RWPE2 (cell line): ENCODE measurements at places on chromosomes 11 and 22.

GRCh38 chr22:19715188-19715930 is 1.1 kb downstream of the SEPTIN5 start:
- no peaks in the 10 kb centered on the region for H3K27me3 ChIP-seq
- H3K36me3 ChIP-seq: no peaks in the 10 kb centered on the region
- H3K27ac ChIP-seq: no peak overlapping the region
- H3K4me1 ChIP-seq: no peaks in the 10 kb centered on the region
- DNase-seq: no peak

- peaks cover 13% of the 10 kb centered on the region; the same call in 1 of the 2 replicates for H3K36me3 ChIP-seq
- H3K27ac ChIP-seq: no peak overlapping the region
- no peak for DNase-seq
- H3K4me1 ChIP-seq: no peaks in the 10 kb centered on the region
These were observed 291.8 kb downstream of the SBF2 start for GRCh38 chr11:10002221-10002620.

DNA sequence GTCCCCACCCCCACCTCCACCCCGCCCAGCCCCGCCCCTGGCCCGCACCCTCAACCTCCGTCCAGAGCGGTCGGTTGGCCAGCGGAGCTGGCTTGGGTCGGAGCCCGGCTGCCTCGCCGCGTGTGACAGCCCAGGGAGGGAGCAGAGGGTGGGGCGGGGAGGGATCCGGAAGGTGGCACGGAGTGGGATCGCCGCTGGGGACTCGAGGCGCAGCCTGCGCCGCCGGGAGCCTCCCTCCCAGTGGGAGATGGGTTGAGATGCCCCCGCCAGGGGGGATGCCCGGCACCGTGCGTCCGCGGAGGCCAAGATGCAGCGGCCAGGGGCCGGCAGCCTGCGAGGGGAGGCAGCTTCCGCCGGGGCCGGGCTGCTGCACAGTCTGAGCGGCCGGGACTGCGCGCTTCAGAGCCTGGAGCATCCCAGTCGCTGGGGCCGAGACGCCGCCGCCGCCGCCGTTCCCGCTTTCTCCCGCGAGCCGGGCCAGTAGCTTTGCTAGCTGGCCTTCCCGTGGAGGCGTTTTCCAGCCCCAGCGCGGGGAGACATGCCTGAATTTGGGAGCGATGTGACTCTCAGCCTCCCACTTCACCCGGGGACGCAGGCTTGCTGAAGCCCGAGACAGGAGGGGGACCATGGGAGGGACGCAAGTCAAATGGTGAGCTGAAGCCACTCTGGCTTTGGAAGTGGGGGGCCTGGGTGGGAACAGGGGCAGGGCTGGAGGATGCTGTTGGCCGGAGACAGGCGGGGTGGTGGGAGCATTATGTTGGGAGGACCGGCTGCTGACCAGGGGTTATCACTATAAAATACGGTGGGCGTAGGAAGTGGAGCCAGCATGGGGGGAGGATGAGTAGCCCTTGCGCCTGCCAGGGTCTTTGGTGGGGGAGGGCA is 40.2 kb downstream of the DIXDC1 start:
- H3K4me3 ChIP-seq: peak overlapping the region; percentile 47
- no peaks in the 10 kb centered on the region for H3K27me3 ChIP-seq
- peak overlapping the region; percentile 45 for H3K27ac ChIP-seq
- peaks cover 10% of the 10 kb centered on the region for H3K4me1 ChIP-seq
- no peak for DNase-seq

- H3K4me1 ChIP-seq: peaks cover 18% of the 10 kb centered on the region
- H3K27ac ChIP-seq: peak overlapping the region; percentile 0
- no peak for DNase-seq
- no peak overlapping the region for H3K4me3 ChIP-seq
These were observed 52.5 kb downstream of the NECTIN1 start for GRCh38 chr11:119676461-119677020.

DNA sequence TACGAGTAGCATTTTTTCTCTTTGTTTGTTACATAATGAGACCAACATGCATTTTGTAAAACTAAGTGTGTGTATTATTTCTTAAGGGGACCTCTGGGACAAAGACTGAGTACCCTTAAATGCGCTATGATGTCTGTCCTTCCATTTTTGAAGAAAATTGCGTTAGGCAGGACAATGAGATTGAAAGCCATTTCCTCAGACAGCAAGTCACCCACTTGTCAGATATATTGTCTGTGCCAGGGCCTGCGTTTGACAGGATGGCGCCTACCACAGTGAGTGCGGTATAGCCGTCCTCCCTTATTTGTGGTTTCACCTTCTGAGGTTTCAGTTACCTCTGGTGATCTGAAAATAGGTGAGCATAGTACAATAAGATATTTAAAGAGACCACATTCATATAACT is 2.2 kb downstream of the AP2A2 start:
- no peaks in the 10 kb centered on the region for H3K27me3 ChIP-seq
- no peak for DNase-seq
- H3K27ac ChIP-seq: no peak overlapping the region

DNA sequence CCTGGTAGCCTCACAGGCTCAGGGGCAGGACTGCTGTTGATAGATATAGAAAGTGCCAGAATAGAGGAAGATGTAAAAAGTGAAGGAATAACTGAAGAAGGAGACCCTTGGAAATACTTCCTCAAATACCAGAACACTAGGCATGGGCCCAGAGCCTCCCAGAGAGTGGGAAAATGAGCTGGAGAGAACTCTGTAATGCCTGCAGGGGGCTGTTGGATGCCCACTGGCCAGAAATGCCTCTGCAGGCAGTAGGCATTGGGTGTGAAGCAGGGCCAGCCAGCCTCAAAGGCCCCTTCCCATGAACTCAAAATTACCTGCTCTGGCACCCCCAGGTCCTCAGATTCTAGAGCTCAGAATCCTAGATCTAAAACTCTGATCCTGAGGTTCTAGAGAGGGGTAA is 15.1 kb downstream of the P2RY2 start:
- DNase-seq: peak; percentile 9
- peaks cover 11% of the 10 kb centered on the region for H3K4me1 ChIP-seq
- no peak overlapping the region for H3K27ac ChIP-seq
- no peak overlapping the region for H3K4me3 ChIP-seq

DNA sequence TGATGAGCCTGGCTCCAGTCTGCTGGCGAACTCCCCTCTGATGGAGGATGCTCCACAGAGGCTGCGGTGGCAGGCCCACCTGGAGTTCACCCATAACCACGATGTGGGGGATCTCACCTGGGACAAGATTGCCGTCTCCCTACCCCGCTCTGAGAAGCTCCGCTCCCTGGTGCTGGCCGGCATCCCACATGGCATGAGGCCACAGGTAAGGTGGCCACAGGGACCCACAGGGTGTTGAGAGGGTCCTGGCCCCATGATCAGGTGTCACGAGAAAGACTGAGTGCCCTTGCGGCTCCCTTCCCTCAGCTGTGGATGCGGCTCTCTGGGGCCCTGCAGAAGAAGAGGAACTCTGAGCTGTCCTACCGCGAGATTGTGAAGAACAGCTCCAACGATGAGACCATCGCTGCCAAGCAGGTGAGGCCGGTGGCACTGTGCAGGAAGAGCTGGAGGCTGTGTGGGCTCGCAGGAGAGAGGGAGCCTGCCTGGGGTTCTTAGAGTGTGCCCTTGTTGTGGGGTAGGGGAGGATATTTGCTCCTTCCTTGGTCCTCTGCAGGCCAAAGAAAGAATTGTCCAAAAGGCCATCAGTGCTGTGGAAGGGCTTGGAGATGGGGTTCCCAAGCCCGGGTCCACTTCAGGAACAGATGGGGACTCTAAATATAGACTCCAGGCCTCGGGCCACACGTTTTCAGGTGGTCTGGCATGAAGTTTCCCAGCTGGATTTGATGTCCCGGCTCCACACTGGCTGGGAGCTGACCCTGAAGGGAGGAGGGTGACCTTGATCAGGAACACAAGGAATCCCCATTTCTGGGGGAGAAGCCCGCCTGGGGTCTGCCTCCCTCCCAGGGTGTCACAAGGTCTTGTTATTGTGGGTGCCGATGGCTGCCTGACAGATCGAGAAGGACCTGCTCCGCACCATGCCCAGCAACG is 34.1 kb downstream of the SGSM3 start:
- H3K27me3 ChIP-seq: no peaks in the 10 kb centered on the region
- no peaks in the 10 kb centered on the region for H3K4me1 ChIP-seq

- H3K27me3 ChIP-seq: no peaks in the 10 kb centered on the region
- no peak for DNase-seq
- H3K4me3 ChIP-seq: no peak overlapping the region
- no peak overlapping the region for H3K27ac ChIP-seq
- no peaks in the 10 kb centered on the region for H3K4me1 ChIP-seq
These were observed 122.2 kb upstream of the NCAM1 start for GRCh38 chr11:112839051-112839450.

DNA sequence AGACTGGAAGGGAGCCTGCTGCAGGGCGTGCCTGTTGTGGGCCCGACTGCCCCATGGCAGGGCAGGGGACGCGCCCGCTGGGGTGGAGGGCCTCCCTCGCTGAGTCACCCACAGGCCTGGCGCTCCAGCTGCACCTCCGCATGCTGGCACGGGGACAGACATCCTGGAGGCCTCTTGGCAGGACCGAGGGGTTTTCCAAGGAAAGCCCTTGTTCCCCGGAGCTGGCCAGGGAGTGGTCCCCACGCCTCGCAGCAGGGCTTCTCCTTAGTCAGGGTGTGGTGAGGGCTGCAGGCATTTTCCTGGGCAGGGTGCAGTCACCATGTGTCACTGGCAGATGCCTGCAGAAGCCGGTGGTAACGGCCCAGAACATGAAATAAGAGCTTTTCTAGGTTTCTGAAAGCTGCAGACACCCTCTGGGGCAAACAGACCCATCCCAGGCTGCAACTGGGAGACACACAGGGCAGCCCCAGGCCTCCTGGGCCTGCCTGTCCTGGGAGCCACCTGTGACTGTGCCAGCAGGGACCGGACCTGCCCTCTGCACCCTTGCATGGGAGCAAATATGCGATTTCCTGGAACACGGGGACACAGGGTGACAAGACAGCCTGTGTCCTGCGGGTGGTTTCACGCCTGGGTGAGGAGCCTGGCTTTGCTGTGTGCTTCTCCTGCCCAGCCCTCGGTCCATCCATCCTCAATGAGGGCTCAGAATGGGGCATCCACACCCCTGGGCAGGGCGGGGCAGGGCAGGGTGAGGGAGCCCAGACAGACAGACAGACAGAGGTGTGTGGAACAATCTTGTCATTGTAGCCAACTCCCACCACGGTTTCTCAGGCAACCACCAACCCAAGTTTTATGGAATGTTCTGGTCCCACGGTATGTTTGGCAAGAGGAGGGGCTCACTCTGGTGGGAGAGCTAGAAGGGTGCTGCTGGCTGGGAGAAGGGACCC is 43.2 kb upstream of the FADD start:
- H3K4me3 ChIP-seq: no peak overlapping the region
- peak; percentile 93 for DNase-seq
- peaks cover 22% of the 10 kb centered on the region for H3K4me1 ChIP-seq

DNA sequence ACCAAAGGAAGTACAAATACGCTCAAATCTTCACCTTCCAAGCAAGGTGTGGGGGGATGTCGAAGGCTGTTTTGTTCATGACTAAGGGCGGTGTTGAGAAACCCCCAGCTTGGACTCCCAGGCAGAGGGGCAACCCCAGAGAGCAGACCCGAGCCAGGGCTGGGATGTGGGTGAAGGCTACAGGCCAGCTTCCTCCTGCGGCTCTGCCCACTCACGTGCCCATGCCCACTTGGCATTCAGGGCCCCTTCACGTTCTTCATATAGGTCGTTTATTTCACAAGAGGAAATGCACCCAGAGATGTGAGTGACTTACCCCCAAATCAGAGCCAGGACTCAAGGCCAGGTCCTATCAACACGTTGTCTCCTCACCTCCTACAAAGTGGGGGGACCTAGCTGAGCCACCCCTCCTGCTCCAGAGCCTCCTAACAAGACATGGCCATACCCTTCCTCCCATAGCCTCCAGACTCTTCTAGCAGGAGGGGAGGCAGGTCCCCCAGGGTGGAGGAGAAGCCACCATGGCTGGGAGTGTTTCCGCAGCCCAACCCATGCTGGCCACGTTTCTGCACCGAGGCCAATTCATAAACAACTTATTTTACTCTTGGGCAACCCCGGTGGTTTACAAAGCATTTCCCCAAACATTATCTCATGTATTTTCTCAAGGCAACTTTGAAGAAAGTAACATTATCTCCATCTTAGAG is 22.0 kb downstream of the TMEM184B start:
- no peak overlapping the region for H3K27ac ChIP-seq
- H3K27me3 ChIP-seq: no peaks in the 10 kb centered on the region
- H3K4me1 ChIP-seq: no peaks in the 10 kb centered on the region
- no peak for DNase-seq
- peaks cover 21% of the 10 kb centered on the region for H3K36me3 ChIP-seq
- no peak overlapping the region for H3K4me3 ChIP-seq

- H3K4me3 ChIP-seq: no peak overlapping the region
- no peak overlapping the region for H3K27ac ChIP-seq
- no peaks in the 10 kb centered on the region for H3K36me3 ChIP-seq
- H3K4me1 ChIP-seq: no peaks in the 10 kb centered on the region
- no peak for DNase-seq
- H3K27me3 ChIP-seq: no peaks in the 10 kb centered on the region
These were observed 184.9 kb downstream of the CASP12 start for GRCh38 chr11:104713401-104713800.

DNA sequence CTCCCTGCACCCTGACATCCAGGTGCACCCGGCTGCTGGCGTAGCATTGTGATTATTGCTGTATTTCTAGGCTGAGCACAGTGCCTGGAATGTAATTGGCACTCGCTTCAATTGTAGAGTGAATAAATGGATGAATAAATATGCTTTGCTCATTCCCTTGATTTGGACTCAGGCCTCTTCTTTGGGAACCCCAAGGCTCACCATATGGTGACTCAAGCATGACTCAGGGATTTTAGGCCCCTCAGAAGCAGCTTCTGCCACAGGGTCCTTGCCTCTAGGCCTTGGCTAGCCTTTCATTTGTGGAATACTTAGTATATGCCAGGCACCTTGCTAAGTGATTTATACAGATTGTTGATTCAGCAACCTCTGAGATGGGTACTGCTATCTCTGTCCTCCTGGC is 78.9 kb downstream of the GRIK4 start:
- no peaks in the 10 kb centered on the region for H3K36me3 ChIP-seq
- H3K27ac ChIP-seq: no peak overlapping the region
- no peak overlapping the region for H3K4me3 ChIP-seq
- H3K4me1 ChIP-seq: no peaks in the 10 kb centered on the region
- peak; percentile 19 for DNase-seq

DNA sequence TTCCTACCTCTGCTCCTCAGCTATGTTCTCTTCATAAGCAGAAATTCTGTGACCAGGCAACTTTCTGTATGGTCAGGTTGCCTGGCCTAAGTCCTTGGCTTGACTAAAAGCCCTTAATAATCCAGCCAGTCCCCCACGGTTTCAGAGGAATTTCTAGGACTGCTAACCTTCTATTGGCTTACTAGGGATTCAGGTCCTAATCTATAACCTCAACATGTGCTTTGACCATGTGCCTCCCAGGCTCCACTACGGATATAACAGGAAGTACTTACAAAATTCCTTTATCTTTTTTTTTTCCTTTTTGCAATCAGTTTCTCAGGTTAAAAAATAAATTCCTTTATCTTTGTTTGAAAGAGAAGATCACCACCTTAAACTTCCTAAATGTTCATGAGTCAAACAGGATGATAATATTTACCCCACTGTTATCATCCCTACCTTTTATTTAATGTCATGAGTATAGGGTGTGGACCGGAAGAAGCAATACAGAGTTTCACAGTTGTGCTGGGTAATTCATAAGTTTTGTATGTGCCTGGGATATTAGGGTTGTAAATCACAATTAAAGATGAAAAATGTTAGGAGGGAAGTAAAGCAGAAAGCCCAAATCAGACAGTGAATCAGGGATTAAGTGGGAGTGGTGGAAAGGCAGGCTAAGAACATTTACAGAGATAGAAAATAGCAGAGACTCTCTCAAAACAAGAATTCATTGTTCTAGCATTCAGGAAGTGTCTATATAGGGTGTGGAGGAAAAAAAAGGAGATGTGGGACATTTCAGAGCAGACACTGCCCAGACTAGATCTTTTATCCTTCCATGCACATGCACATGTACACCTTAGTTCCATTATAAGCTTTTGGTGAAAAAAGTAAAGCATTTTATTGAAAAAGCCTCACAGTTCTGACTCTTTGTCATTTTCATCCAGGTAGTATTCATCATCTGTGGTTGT is 10.7 kb upstream of the POGLUT3 start:
- no peak overlapping the region for H3K4me3 ChIP-seq
- DNase-seq: no peak
- no peaks in the 10 kb centered on the region for H3K27me3 ChIP-seq
- H3K4me1 ChIP-seq: no peaks in the 10 kb centered on the region
